ENCODE measurements at places on chromosomes 6 and 20.
A peak's percentile ranks its signal among the peaks of the same experiment; 100 is the strongest.

GRCh38 chr6:132892929-132893771 lies 78.8 kb downstream of the RPS12 start:
- DNase-seq, result no peak

GRCh38 chr20:33291830-33292355 lies 8.9 kb downstream of the BPIFB1 start:
- DNase-seq, result peak; percentile 7

GRCh38 chr6:119552021-119552420 lies 202.5 kb upstream of the MAN1A1 start:
- no peak for DNase-seq

DNA sequence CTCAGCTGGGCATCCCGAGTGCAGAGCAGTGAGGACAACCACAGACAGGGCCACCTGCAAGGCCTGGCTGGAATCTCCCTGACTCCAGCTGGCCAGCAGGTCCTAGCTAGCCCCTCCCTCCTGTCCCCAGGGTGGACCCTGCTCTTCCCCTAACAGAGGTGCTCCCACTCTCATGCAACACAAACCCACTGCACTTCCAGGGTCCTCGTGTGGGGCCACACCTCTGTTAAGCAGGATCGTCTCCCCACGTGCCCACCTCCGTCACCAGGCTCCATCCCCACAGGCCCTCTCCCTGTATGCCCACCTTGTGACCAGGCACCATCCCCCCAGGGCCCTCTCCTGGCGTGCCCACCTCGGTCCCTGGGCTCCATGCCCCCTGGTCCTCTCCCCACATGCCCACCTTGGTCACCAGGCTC lies 17.3 kb downstream of the TAF4 start:
- no peak for DNase-seq

- DNase-seq, result no peak
These were observed 14.0 kb upstream of the SERPINB9 start for GRCh38 chr6:2917065-2917464.

DNA sequence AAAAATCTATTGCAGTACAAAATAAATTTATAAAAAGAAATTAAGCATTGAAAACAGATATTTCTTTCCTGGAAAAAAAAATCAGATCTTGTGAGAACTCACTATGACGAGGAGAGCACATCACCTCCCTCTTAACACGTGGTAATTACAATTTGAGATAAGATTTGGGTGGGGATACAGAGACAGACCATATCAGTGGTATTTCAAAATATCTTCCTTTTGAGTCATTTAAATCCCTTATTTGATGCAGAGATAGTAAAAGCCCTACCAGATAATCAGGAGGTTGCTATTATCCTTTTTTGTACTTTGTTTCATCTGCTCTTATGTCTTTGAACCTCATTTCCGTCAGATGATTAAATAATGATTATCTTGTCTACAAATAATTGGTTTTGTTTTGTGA lies 800.4 kb downstream of the KIF16B start:
- no peak for DNase-seq

DNA sequence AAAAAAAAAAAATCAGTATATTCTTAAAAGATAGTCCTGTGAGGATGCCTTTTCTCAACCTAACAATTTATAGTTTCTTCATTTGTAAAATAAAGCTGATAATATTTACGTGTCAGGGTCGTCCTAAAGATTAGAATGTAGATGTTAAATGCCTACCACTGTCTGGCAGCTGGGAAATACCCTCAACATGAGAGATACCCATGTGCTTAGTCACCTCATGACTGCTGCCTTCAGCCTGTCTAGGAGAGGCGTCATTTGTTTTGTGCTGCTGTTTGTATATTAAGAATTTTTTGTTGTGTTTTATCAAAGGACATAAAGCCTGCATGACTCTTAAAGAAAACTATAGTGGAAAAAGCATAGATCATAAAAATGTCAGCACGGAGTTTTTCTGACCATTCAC lies 9.5 kb downstream of the FAM120B start:
- no peak for DNase-seq

GRCh38 chr6:151103266-151103665 lies 136.5 kb upstream of the AKAP12 start:
- no peak for DNase-seq

DNA sequence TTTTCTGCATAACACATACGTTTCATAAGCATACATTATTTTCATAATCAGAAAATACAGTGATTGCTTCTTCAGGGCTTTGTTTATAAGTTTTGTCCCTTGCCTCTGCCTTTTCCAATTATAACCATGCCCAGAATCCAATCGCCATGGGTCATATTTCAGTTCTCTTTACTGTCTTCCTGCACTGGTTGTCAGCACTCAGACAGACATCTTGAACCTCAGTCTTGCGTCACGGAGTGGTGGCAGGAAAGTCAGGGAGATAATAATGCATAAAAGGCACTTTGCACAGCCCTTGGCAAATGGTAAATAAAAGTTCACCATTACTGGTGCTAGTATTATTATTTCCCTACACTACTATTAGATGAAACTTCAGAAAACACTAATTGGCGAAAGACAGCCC lies 7.2 kb downstream of the KIF16B start:
- no peak for DNase-seq

GRCh38 chr6:148548065-148548748 lies 198.6 kb upstream of the UST start:
- DNase-seq, result no peak

GRCh38 chr6:7236306-7237209 lies 76.4 kb downstream of the SSR1 start:
- peak; percentile 76 for DNase-seq

DNA sequence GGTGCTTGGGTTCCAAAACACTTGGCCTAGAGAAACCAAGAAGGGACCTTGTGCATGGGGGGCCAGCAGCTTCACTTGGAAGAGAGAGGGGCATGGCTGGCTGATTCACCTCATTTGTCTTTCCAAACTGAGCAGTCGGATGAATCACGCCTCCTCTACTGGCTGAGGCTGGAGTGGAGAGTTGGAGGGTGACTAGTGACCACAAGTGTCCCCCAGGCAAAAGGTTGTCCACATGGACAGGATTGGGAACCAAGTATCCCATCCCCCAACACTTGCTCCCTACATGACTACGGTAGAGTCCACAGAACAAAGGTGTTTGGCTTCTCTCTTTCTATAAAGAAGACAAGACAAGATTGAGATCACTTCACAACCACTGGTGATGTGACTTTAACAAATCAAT lies 875.6 kb downstream of the QKI start:
- no peak for DNase-seq

GRCh38 chr6:18493382-18493891 lies 106.3 kb downstream of the RNF144B start:
- DNase-seq, result peak; percentile 44

- no peak for DNase-seq
These were observed 211.6 kb downstream of the WDR27 start for GRCh38 chr6:169490246-169490641.

DNA sequence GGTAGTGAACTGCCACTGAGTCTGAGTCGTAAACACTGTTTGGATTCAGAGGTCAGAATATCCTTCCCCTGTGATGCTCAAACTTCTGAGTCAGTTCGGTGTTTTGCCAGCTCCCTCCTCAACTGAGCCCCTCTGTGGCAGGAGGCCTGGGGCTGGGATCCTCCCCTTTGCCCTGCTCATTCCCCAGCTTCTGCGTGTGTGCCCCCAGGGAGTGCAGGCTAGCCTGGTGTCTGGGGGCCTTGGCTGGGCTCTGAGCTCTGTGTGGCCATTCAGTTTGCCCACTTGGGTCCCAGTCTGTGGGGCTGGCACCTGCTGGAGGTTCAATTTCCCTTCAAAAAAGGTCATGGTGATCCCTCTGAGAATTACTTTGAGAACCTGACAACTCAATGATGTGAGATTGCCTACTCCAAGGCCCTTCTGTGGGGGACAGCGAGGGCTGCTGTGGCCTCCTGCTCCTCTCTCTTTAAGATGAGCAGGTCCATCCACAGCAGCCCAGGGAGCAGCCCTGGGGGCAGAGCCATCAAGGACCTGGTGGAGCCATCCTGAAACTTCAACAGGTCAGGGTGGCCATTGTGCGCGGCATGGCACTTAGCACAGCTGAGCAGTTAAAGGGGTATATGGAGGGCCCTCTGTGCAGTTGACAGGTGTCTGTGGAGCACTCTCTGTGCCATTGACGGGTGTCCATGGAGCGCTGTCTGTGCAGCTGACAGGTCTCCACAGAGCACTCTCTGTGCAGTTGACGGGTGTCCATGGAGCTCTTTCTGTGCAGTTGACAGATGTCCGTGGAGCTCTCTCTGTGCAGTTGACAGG lies 147.2 kb downstream of the SYCP2 start:
- no peak for DNase-seq

DNA sequence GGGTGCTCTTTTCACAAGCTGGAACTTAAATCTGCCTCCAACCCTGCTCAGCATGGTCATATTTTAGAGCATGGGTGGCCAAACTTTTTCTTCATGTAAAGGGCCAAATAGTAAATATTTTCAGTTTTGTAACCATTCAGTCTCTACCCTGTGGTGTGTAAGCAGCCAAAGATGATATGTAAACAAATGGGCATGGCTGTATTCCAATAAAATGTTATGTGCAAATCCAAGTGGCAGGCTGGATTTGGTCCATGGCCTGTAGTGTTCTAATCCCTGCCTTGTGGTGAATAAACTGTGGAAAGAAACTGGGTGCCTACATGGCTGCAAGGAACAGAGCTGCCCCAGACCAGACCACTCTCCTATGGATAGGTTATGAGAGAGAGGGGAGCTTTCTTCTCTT lies 32.7 kb downstream of the OGFRL1 start:
- peak; percentile 52 for DNase-seq

DNA sequence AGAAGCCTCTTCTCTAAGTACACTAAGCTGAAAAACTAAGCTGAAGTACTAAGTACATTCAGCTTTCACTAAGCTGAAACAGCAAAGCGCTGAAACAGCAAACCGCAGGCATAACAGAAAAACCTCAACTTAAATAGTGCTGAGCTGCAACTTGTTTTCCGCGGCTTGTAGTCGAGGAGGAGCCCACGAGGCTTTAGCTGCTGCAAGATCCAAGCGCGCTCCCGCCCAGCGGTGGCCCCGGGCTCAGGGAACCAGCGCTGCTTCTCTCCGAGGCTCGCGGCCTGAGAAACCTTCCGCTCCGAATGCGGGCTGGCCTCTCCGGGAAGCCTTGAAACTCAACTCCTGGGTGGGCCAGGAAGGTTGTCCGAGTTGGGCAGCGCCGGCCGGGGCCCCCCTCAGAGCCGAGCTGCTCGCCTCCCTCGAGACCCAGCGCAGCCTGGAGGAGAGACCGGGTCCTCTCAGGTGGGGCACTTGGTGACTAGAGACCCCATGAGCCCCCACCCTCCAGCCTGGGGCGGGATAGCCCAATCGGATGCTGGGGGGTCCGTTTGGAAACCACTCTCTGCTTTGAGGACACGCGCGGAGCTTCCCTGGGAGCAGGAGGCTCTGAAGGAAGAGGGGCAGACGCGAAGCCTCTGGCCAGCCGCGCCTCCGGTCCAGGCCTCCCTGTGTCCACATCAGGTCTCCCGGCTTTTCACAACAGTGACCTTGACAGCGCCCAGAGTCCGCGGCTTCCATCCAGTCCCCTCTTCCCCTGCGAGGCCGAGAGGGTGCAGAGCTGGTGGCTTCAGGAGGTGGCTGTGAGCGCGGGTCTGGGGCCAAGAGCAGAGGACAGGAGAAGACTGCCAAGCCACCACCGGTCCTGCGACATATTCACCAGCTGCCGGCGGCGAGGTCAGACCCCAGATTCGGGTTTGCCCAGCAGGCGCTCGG lies 38.1 kb upstream of the HLA-E start:
- no peak for DNase-seq

GRCh38 chr6:125200941-125201340 lies 47.4 kb downstream of the TPD52L1 start:
- no peak for DNase-seq

DNA sequence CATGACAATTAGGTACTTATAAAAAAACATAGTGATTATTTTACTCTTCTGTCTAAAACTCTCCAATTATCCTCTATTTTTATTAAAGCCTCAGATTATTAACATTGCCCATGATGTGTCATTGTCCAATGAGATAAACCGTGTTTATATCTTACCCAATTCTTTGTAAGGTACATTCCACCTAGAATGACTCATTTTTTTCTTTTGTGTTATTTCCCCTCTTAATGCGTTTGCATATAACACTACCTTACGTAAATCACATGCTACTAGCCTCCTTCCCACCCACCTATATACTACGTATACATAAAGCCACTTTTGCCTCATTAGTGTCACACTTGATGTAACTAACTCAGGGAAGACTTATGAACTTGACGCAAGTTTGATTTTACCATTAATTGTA lies 336.3 kb upstream of the PTCHD4 start:
- DNase-seq, result no peak

DNA sequence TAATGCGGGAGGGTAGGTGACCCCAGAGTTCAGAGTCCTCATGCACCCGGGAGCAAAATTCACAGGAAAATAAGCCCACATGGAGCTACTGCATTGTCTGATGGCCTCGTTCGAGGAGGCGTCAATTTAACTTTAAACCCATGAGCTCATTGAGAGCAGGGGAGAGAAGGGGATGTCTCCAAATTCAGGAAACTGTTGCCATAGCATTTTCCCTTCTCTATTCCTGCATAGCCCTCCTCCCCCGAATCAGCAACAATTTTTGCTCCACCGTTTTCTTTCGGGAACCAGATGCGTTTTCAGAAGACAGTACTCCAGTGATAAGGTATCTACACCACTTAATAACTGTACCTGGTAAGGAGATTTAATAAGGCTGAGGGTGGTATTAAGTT lies 324 bp upstream of the LAMP5 start:
- no peak for DNase-seq

DNA sequence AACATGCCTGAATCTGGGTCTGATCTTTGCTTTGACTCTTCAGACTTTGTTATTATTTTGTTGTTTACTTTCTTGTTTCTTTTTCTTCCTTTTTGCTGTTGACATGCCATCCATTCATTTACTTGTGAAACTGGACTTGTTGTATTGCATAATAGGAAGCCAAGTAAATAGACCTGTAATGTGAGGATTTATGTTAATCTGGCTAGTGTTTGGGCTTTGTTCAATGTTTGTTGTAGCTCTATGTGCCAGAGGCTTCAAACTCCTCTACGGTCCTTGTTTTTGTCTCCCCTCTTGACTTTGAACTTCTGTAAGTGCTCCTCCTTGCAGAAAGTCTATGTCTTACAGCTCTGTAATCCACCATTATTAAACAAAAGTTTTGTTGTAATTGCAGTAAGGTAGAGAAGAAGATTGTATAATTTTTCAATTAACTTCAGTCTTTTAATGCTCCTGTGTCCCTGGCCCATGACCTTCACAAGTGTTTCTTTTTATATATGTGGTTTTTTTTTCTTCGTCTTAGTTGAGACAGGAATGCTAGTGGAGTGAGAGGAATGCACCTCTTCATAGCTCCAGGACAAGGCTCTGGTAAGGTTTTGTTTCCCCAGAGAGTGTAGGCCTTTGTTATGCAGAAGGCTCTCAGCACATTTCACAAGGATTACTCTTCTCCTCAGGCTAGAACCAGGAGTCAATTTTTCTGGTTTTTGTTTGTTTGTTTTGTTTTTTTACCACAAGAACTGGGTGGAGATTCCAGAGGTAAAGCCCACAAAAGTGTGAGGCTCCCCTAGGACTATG lies 1061.8 kb upstream of the CITED2 start:
- DNase-seq, result no peak

GRCh38 chr20:51712501-51713212 lies 55.5 kb downstream of the ATP9A start:
- DNase-seq, result no peak

- DNase-seq, result no peak
These were observed 773 bp downstream of the SMAP1 start for GRCh38 chr6:70668499-70668812.
